ENCODE measurements at places on chromosomes 1 and 21.

- no peak for DNase-seq
Observed at GRCh38 chr1:246591958-246592357, 25.7 kb downstream of the CNST start.

DNA sequence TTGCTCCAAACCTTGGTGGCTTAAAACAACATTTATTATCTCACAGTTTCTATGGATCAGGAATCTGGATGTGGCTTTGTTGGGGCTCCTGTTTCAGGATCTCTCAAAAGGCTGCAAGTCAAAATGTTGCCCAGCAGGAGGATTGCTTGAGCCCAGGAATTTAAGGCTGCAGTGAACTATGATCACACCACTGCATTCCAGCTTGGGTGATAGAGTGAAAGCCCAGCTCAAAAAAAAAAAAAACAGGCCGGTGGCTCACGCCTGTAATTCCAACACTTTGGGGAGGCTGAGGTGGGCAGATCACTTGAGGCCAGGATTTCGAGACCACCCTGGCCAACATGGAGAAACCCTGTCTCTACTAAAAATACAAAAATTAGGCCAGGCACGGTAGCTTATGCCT, 30.0 kb downstream of the BCAS2 start:
- DNase-seq: no peak

GRCh38 chr1:8495928-8496401, 178.1 kb downstream of the SLC45A1 start:
- no peak for DNase-seq

DNA sequence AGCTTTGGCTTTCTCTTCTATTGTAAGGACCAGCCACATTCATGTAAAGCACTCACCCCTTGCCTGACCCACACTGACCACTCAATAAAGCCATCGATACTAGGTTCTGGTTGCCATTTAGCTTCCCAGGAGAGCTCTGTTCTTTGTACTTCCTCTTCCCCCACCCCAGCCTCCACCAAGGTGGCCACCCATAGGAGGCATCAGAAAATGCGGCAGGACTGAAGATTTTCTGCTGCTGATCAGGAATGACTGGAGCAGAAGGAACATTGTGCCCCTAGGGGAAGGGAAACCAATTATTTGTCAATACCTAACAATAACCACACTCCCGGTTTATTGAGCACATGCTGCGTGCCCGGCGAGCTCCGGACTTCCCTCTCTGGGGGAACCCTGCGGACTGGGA, 5.2 kb upstream of the SMIM12 start:
- DNase-seq: no peak

- no peak for DNase-seq
Observed at GRCh38 chr1:117573386-117574023, 32.3 kb upstream of the TENT5C start.

- DNase-seq: no peak
Observed at GRCh38 chr21:31475223-31475622, 131.2 kb upstream of the TIAM1 start.

DNA sequence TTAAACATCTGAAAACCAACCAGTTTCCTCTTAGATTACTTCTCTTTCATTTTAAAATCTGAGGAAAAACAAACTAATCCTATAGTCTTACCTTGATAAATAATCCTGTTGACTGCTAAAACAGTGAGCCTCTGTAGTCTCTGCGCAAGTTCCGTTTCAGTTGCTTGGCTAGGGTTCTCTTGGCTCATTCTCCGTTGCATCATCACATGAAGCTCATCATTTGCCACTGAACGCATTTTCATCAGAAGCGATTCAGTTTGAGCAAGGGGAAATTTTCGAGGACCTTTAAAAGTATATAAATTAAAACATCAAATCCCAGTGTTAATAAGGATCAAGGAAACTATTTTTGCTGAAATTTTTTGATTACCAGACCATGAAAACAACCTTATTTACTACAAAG, 96.7 kb upstream of the GNG4 start:
- no peak for DNase-seq

GRCh38 chr1:239049571-239049970, 336.8 kb upstream of the CHRM3 start:
- no peak for DNase-seq

GRCh38 chr1:204260601-204261197, 46.9 kb upstream of the GOLT1A start:
- DNase-seq: no peak

GRCh38 chr1:156581661-156582387, 2.3 kb downstream of the TTC24 start:
- no peak for DNase-seq

DNA sequence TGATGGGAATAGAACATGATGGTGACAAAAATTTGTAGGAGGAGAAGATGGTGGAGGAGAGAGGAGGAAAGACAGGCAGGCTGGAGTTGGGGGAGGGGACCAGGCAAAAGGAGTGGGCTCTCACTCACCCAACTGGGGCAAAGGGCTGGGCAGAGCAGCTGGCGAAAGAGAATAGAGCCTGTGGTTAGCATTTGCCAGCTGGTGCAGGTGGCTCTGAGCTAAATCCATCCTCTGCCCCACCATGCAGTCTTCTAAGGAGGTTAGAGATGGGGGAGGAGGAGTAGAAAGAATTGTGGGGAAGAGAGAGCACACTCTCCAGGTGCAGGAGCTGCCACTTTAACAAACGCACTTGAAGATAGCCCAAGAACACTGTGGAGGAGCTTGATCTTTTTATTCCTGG, 27.6 kb upstream of the SLAMF1 start:
- DNase-seq: no peak

DNA sequence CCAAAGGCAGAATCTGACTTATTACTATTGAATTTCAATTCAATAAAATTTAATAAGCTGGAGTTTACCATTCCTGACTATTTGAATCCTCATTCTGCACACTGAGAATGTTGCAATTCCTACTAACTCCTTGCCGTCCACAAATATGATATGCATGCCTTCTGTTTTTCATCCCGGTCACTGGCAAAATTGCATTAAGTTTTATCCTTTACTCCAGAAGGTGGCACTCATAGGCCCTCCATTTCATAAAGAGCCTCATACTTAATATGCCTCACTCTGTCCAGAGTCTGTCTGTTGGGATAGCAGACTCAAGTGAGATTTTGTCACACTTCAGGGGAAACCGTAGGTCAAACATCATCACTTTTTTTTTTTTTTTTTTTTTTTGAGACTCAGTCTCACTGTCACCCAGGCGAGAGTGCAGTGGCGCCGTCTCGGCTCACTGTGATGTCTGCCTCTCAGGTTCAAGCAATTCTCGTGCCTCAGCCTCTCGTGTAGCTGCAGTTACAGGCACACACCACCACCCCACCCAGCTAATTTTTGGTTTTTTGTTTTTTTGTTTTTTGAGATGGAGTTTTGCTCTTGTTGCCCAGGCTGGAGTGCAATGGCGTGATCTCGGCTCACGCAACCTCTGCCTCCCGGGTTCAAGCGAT, 27.3 kb downstream of the F11R start:
- DNase-seq: no peak

GRCh38 chr1:86987446-86987845, 73.0 kb downstream of the HS2ST1 start:
- no peak for DNase-seq

Data from kidney epithelial cell (primary cell).